ENCODE measurements at places on chromosomes 7 and 10.
A peak's percentile ranks its signal among the peaks of the same experiment; 100 is the strongest.

DNA sequence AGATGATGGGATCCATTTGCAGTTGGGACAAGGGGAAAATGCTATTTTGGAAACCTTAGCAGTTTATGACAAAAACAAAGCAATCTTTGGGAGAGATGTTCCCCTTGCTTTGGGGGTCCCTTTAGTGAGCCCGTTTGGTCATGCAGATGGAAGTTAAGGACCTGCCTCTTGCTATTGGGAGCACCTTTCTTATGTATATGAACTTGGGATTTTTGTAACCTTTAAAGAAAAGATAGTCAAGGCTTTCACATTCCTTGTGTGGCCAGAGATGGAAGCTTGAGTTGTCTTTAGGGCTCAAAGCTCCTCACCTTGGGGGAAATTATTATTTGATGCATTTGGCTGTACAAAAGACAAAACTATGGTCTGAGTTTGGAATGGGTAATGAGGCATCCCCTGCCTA lies 179.0 kb upstream of the PLPP4 start:
- no peak for DNase-seq

DNA sequence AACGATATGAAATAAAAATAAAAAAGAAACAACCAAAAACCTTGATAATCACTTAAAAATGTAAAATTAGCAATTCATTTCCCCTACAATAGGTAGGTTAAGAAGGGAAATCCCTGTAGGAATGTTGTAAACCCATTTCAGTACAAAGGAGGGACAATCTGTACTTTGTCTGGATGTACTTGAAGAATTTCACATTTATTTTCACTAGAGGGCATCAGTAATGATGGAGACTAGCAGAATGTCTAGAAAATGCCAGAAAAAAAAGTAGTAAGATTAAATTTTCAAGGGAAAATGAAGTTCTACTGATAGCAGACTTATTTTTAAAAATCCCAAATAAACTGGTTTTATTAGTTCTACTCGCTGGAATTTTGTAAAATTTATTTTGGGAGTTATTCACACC lies 209.0 kb upstream of the FZD1 start:
- no peak for DNase-seq

DNA sequence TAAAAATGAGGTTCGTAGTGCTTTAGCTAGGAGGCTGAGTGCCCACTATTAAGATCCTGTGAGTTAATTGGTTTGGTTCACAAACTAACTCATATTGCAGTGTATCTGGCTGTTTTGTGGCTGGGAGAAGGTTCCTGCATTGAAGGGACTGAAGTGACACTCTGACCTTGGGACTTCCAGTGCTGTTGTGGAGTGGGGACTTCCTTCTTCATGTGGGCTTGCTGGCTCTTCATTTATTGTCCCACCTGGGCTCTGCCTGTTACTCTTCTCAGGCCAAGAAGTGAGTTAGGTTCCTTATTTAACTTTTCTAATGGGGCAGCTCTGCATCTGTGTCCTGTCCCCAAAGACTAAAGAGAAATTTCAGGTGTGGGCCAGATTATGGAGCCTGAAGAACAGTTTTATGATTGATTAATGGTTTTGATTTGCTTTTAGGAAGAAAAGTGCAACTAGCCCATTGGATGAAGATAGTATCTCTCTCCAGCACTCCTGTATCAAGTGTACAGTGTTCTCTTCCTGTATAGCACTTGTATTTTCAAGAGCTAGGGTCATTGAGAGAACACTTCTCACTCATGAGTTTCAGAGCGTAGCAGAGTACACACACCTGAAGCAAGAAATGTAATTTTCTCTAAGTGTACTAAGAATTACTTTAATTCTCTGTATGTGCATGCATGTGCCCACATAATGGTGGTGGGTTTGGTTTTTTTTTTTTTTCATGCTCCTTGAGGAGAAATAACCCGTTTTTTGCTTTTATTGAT lies 54.8 kb downstream of the AUTS2 start:
- no peak for DNase-seq

GRCh38 chr7:129857313-129857712 lies 95.4 kb downstream of the UBE2H start:
- DNase-seq = no peak

- DNase-seq = no peak
These were observed 240.8 kb downstream of the ELFN1 start for GRCh38 chr7:1910827-1911226.

DNA sequence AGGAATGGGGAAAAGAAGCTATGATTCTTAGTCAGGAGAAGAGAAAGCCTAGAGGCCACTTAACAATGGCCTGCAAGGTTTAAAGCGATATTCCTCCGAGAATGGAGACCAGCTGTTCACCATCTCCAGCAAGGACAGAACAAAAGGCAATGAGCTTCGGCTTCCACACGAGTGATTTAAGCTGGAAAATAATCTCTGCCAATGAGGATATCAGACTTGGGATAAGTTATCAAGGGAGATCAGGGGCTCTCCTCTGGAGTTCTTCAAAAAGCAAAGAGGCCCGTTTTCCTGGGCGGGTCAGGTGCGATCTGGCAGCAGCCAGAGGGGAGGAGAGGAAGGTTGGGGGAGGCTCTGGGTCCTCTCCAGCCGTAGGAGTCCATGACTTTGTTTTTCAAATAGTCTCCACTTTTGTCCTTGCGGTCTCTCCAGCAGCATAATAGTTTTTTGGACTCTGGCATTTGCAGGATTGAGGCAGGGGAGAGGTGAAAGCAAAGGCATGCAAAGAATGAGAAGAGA lies 211.3 kb downstream of the SKIDA1 start:
- no peak for DNase-seq

DNA sequence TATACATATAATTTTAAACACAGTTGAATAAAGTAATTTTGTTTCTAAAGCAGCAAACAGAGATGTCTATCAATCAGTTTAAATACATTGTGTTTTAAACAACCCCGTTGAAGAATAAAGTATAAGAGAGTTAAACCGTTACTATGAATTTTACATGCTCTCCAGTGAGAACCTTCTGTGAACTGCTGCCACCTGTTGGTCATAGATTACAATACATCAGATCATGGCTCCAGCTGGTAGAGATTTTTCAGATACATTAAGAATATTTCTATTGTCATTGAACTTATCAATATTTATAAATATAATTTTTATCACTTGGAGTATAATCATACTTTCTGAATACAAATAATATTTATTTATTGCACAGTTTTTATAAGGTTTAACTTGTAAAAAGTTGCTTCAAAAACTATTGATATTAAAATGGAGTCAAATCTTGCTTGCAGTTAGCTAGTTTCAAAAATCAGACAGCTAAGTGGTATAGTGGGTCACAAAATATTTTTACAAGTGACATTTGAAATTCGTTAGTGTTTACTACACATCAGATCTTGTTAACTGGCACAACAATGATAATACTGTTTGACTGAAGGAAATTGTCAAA lies 561.2 kb upstream of the PHF14 start:
- DNase-seq = peak; percentile 23

GRCh38 chr7:75654855-75655254 lies 83.9 kb downstream of the HIP1 start:
- no peak for DNase-seq

- no peak for DNase-seq
These were observed 83.3 kb upstream of the PPIF start for GRCh38 chr10:79263939-79264338.

DNA sequence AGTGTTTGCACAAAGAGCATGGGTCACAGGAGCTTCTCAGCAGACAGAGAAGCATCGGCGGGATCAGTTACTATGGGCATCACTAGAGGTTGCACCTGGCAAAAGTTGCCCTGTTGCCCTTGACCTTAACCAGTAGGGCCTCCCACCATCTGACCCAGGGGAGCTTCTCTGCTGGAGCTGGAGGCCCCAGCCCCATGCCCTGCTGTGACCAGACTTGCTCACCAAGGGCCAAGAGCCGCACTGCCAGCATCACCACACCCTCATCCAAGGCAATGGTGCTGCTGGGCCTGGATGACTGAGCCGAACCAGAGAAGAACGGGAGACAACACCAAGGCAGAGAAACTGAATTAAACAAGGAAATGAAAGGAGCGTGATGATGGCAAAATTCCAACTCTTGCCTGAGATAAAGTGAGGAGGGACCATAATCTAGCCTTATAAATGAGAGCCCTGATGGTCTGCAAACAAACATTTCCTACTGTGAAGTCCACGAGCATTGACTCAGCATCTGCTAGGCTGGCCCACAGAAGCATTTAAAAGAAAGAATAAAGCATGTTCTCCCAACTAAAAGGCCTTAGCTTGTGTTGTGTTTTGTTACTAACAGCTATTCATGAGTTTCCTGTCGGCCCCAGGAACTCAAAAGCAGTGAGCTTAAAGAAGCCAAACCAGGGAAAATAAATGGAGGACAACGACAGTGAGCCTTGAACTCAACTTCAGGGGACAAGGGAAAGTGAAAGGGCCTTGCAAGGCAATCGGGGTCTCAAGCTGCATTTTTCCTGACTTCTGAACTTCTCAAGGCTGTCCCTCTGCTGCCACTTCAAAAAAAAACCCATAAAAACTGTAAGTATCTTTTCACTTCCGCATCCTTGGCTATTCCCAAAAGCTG lies 60.4 kb downstream of the AFAP1L2 start:
- no peak for DNase-seq

DNA sequence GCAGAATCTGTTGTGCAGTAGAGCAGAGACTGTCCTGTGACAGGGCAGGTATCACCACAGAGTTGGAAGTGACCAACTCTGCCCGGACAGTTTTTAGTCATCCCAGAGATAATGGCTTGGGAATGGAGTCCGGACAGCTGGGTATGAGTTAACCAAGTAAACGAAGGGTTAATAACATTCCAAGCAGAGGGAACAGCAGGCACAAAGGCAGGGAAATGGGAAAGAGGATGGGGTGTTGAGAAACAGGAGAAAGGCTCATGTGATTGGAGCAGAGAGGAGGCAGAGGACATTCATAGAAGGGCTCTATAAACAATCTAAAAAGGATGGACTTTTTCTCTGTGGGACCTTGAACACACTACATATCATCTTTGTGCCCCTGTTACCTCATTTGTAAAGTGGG lies 132.2 kb upstream of the YAE1 start:
- DNase-seq = no peak

GRCh38 chr10:70657041-70657440 lies 15.3 kb upstream of the ADAMTS14 start:
- DNase-seq = no peak

DNA sequence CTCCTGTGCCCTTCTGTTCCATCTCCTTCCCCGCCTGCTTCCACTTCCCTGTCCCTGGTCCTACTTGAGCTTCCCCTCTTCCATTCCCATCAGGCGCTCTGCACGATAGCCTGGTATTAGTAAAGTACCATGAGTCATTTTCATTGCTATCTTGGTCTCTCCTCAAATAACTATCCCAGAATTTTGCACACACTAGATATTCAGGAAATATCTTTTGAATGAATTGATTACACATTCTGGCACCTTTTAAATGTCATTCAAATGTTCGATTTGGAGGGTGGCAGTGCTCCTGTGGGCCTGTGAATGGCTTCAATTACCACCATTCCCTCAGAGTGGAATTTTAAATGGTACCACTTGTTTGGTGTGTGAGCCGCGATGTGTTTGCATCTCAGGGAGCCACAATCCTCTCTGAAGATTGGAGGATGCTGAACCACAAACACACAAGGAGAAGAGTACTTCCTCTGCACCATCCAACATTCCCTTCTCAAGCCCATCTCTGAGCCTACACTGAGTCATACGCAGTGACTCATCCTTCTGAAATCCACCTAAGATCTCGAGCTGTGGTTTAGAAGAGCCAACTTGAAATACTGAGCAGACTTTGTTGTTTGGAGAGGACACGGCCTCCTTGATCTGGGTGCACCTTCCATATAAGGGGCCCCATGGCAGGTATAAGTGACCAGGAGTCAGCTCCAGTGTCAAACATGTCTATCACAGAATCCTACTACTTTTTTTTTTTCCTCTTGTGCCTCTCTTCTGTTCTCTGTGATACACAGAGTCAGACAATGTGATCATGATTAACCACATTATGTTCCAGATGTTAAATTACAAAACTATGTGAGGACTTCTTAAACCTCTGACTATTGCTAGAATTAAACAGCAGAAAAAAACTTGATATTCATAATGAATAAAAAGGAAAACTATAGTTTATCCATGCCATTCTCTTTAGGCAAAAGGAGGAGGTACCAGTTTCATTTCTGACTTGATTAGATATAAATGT lies 81.9 kb downstream of the BMPER start:
- DNase-seq = peak; percentile 93

DNA sequence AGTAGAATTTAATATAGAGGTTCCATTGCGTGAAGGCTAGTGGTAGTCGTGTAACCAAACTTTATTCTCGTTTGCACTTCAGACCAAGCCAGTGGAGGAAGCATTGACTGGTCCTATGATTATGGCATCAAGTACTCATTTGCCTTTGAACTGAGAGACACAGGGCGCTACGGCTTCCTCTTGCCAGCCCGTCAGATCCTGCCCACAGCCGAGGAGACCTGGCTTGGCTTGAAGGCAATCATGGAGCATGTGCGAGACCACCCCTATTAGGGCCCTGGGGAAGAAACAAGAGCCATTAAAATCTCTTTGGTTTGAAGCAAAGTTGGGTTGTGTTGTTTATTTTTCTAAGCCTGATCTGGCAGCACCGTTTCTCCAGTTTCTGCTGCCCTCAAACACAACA lies 3.5 kb upstream of the CPA4 start:
- DNase-seq = no peak

GRCh38 chr7:88664630-88665233 lies 94.8 kb upstream of the ZNF804B start:
- DNase-seq = peak; percentile 57

GRCh38 chr10:110392868-110393740 lies 88.4 kb upstream of the SMNDC1 start:
- DNase-seq = no peak

- no peak for DNase-seq
These were observed 52.0 kb downstream of the CSGALNACT2 start for GRCh38 chr10:43190289-43190688.

GRCh38 chr7:12314199-12314598 lies 89.5 kb downstream of the VWDE start:
- no peak for DNase-seq

DNA sequence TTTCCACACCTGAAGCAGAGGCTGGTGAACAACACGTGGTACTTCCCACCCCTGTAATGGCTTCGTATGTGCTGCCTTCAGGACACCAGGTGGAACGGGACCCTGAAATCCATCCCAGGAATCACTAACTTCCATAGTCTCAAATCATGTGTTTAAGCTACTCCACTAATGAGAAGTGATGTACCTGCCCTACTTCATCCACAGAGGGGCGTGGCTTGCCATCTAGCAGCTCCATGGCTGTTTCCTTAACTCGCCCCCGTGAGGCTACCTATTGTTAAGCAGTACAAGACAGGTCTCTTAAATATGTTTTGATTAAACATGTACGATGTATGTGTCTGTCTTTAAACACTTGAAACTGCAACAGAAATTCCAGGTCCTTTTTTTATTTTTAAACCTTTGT lies 31.8 kb downstream of the ARL3 start:
- no peak for DNase-seq

DNA sequence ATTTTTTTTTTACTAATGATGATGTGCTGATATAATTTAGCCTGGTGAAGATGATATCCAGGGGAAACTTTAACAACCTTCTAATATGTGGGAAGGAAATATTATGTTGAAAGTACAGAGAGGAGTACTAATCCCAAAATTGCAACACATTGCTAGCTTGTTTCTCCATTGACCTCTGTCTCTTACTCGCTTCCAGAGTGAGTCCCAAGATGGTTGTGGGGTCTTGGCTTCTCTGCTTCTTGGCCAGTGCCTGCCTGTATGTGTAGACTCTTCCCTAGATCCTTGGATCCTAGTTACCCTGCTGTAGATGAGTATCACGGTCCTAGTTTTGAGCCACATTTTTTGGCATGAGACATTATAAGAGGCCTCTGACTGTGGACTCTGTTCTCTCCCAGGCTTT lies 17.5 kb downstream of the BMPER start:
- DNase-seq = no peak

All from urothelium cell line (cell line).